CD8-positive, alpha-beta memory T cell (primary cell): ENCODE measurements at places on chromosomes 16 and 17. TPM values are rescaled to one million over a fixed set of nuclear protein-coding genes. Genes with fewer than 3 reads are reported as not detected.

DNA sequence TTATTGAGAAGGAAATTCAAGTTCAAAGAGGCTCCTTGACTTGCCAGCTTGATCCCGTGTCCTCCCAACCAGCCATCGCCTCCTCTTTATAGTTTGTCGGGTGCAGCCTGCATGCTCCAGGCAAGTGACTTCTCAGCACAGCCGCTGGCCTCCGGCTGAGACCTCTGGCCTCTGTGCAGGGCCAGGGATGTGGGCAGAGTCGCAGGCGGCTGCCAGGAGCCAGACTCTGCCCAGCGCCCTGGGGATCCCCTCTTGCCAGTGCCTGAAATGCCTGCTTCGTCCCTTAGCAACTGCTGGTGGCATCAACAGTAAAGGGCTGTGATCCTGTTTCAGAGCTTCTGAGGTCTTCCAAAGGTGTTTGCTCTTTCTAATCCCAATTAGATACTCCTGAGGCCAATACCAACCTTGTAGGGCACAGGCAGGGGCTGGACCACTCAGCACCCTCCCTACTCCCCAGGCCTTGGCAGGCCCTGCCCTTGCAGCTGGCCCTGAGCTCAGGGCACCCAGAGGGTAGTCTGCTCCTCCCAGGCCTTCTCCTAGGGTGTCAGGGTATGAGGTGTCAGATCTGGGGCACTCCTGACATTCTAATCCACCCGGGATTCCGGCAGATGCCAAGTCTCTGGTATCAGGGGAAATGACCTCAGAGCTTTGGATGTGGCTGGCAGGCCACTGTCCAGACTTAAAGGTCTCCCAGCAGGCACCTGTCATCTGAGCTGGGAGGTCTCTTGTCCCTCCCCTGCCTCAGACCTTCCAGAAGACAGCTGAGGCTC lies 68.0 kb upstream of the SIAH1 start:
- no peaks in the 10 kb centered on the region for H3K4me1 ChIP-seq
- no peak for DNase-seq
- no peak overlapping the region for H3K27ac ChIP-seq
- H3K4me3 ChIP-seq = no peak overlapping the region
- no peaks in the 10 kb centered on the region for H3K27me3 ChIP-seq

GRCh38 chr17:59504821-59505220 lies 60.6 kb upstream of the DHX40 start:
- H3K27me3 ChIP-seq = no peaks in the 10 kb centered on the region
- H3K4me3 ChIP-seq = no peak overlapping the region
- H3K36me3 ChIP-seq = no peaks in the 10 kb centered on the region
- H3K4me1 ChIP-seq = no peaks in the 10 kb centered on the region

Gene TLCD2
- 0.09 TPM for total RNA-seq

DNA sequence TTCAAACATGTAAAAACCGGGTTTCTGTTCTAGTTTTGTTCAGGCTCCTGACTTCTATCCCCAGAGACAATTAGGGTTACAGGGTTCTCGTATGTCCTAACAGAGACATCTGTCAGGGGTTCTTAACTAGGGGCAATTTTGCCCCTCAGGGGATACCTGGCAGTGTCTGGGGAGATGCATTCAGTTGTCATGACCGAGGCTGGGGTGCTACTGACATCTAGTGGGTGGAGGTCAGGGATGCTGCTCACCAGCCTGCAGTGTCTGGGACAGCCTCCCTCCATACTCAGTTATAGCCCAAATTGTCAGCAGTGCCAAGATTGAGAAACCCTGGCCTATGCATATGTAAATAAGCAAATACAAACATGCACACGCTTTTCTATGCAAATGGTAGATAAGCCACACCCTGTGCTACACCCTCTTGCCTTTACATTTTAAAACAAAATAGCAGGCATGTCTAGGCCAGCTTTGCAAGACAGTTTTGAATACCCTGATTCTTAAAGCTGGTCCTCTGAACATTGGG lies 37.4 kb downstream of the CLEC16A start:
- no peak for DNase-seq
- no peaks in the 10 kb centered on the region for H3K27me3 ChIP-seq
- no peaks in the 10 kb centered on the region for H3K4me1 ChIP-seq

Gene ADAD2
- not detected for total RNA-seq

Gene MMP28
- total RNA-seq = not detected
